ENCODE measurements at places on chromosomes 7 and 10.

GRCh38 chr10:25177093-25177753 lies 2.4 kb downstream of the GPR158 start:
- DNase-seq = no peak

- no peak for DNase-seq
These were observed 640.0 kb downstream of the SH2D4B start for GRCh38 chr10:81177651-81178244.

DNA sequence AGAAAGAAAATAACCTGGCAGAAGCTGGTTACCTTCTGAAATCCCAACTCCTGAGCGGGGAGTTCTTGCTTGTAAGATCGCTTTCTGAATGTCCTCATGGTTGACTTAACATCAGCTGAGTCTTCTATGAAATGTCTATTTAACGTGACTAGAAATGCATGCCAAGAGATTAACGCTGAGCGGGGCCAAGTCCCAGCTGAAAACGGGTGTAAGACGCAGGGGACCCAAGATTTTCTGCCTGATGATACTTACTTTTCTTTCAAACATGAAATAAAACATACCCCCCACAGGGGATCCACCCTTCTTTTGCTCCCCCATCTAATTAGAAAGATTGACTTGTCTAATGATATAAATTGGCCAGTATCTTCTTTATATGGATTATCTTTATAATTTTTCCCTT lies 14.9 kb downstream of the OR9A2 start:
- no peak for DNase-seq

GRCh38 chr7:121544726-121545125 lies 148.6 kb upstream of the FAM3C start:
- no peak for DNase-seq

GRCh38 chr7:50317221-50317678 lies 12.7 kb downstream of the IKZF1 start:
- no peak for DNase-seq

- no peak for DNase-seq
These were observed 52.4 kb upstream of the DLX6 start for GRCh38 chr7:96952974-96953391.

- no peak for DNase-seq
These were observed 569.4 kb downstream of the CALN1 start for GRCh38 chr7:71842786-71843185.

- DNase-seq = no peak
These were observed 58.4 kb downstream of the ZNF467 start for GRCh38 chr7:149714910-149715471.

DNA sequence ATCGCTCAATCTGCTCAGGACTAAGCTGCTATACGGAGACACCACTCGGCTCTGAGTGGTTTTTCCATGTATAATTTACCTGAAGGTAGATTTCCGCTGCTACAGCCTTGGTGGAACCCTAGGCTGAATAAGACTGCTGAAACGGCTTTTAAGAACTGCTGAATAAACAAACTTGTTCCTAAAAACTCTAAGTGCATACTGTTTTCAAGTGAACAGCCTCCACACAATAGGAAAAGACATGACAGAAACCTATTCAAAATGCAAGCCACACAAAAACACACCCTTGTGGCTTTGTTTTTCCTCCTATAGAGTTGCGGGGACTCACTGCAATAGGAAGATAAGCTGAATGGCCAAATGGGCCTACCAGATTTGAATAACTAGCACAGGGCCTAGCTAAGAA lies 117.2 kb downstream of the UBE2H start:
- DNase-seq = no peak

DNA sequence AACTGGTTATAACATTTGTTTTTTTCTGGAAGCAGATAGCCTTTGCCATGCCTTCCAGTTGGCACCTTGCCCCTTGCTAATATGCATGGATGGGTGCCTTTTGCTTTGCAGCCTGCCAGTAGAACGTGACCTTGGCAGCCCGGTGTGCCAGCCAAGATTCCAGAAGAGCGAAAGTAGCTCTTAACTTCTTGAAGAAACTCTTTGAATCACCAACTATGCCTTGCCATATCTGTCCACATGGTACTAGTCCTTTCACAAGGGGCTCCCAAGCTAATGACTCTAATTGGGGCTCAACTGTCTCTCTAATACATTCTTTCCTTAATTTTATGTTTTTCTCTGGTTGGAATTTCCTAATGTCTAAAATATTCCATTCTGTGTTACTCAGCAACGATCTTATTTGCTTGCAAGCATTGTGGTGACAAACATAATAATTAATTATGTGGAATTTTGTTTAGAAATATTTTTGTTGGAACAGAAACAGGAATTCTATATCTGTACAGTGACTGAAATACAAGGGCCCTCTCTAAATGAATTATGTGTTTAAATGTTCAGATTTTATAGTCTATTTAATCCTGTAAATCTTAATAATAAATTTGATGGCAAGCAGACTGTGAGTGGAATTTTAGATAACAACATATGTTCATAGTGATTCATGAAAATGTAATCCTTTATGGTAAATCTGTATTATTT lies 45.8 kb downstream of the HDAC9 start:
- peak; percentile 63 for DNase-seq

DNA sequence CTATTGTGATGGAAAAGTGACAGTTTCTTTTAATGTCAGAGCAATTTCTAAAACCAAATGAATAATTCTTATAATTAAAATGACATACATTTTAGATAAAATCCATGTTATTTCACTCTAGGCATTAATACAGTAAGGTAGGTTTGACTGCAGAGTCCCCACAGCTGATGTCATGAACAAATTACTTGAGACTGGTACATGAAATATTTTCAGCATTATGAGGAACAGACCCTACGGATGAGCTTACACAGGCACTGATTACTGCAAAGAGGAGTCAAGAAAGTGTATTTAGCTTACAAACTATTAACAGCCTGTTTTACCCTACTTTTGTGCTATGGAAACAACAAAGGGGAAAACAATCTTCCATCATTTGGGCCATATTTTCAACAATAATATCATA lies 8.9 kb downstream of the COL1A2 start:
- DNase-seq = no peak
